ENCODE measurements at places on chromosomes 7 and 10.

- no peaks in the 10 kb centered on the region for H3K27me3 ChIP-seq
- H3K27ac ChIP-seq = no peak overlapping the region
- DNase-seq = no peak
- no peak overlapping the region for H3K4me3 ChIP-seq
- H3K4me1 ChIP-seq = peaks cover 11% of the 10 kb centered on the region
Measured at GRCh38 chr7:111238886-111239285, 148.0 kb downstream of the LRRN3 start.

- no peaks in the 10 kb centered on the region for H3K27me3 ChIP-seq
- no peak overlapping the region for H3K27ac ChIP-seq
- no peak for DNase-seq
- no peaks in the 10 kb centered on the region for H3K36me3 ChIP-seq
- no peak overlapping the region for H3K4me3 ChIP-seq
Measured at GRCh38 chr7:2652736-2653060, 20.9 kb downstream of the TTYH3 start.

DNA sequence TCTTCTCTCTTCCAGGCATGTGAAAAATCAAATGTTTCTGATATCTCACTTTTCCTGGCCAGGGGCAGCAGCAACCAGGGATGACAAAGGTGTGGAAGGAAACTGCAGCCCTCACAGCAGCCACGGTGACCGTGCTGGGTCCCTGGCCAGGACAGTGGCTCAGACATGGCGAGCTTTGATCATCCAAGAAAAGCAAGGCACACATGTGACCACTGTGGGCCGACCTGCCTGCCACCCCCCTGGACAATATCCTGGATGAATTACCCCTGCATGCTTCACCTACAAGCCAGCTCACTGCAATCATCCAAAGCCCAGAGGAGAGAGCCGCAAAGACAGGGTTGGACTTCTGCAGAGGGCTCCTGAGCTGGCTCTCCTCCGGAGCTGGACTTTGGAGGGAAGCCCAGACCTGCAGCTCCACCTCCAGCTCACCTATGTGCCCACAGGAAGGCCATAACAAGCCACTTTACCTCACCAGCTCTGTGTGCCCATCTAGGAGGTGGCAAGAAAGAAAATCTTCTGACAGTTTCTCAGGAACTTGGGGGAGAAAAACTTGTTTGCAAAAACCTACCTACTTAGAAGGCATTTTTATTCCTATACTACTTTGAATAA is 2.7 kb downstream of the CHST15 start:
- no peaks in the 10 kb centered on the region for H3K36me3 ChIP-seq
- peaks cover 75% of the 10 kb centered on the region for H3K27me3 ChIP-seq
- H3K27ac ChIP-seq = no peak overlapping the region
- no peak overlapping the region for H3K4me3 ChIP-seq

GRCh38 chr7:92002720-92003119 is 62.1 kb downstream of the AKAP9 start:
- H3K4me1 ChIP-seq = no peaks in the 10 kb centered on the region
- no peak overlapping the region for H3K27ac ChIP-seq
- H3K36me3 ChIP-seq = peaks cover 27% of the 10 kb centered on the region
- DNase-seq = no peak
- no peak overlapping the region for H3K4me3 ChIP-seq

DNA sequence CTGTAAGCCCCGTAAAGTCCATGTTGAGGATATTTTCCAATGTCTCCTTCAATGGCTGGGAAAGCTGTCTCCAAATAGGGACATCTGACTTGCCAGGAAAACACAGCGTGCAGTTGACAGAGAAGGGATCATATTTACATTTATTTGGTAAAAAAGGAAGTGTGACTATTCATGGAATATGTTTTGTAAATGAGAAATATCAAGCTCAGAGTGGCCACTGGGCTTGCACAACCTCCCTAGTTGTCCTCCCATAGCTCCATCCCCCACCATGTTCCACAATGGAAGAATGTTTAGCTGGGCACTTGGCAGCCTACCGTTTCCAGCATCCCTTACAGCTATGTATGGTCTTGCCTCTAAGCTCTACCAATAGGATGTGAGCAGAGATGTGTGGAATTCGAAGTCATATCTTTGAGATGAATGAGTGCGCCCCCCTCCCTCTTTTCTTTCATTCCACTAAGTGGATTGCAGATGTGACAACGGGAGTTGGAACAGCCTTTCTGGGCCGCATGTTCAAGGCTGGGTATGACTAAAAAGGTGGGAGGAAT is 306.6 kb upstream of the ZMIZ1 start:
- H3K36me3 ChIP-seq = no peaks in the 10 kb centered on the region
- H3K27me3 ChIP-seq = no peaks in the 10 kb centered on the region

- H3K27me3 ChIP-seq = no peaks in the 10 kb centered on the region
- DNase-seq = no peak
- H3K36me3 ChIP-seq = peaks cover 4% of the 10 kb centered on the region
- no peak overlapping the region for H3K27ac ChIP-seq
- H3K4me1 ChIP-seq = no peaks in the 10 kb centered on the region
Measured at GRCh38 chr7:158617737-158618128, 30.1 kb upstream of the PTPRN2 start.

- H3K27ac ChIP-seq = no peak overlapping the region
- no peak overlapping the region for H3K4me3 ChIP-seq
- peaks cover 29% of the 10 kb centered on the region for H3K4me1 ChIP-seq
- DNase-seq = no peak
- no peaks in the 10 kb centered on the region for H3K27me3 ChIP-seq
Measured at GRCh38 chr7:16661924-16662323, 15.9 kb downstream of the BZW2 start.

DNA sequence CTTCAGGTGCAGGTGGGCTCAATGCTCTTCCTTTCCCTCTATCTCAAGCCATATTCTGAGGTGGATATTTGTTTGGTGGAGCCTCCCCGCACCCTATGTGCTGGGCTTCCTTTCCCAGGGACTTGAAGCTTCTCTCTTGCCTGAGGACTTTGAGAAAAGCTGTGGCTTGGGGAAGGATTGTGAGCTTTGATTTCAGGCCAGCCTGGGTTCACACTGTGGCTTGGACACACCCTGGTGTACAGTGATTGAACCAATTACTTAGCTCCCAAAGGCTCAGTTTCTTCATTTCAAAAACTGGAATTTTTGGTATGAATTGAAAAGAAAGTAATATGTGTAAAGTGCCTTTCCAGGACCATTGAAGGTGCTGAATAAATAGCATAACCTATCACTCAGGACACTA is 224.5 kb upstream of the GLI3 start:
- H3K27me3 ChIP-seq = no peaks in the 10 kb centered on the region
- H3K4me1 ChIP-seq = peaks cover 5% of the 10 kb centered on the region

DNA sequence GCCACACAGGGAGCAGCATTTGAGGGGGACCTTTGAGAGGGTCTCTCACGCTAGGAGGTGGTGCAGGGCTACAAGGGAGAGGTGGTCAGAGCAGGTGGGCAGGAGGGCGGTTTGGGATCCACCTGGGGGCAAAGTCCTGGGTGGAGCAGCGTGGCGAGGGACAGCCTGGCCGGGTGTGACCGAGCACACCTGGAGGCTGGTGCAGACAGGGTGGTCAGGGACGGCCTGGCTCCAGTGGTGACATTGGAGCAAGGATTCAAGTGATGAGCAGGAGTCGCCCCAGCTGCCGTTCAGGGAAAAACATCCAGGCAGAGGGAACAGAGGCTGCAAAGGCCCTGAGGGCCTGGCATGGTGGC is 36.0 kb downstream of the CLIP2 start:
- H3K4me3 ChIP-seq = no peak overlapping the region
- H3K27me3 ChIP-seq = no peaks in the 10 kb centered on the region
- DNase-seq = no peak
- H3K4me1 ChIP-seq = no peaks in the 10 kb centered on the region

GRCh38 chr10:17756557-17757217 is 4.7 kb downstream of the TMEM236 start:
- H3K36me3 ChIP-seq = no peaks in the 10 kb centered on the region
- no peaks in the 10 kb centered on the region for H3K4me1 ChIP-seq
- no peaks in the 10 kb centered on the region for H3K27me3 ChIP-seq
- DNase-seq = no peak
- H3K4me3 ChIP-seq = no peak overlapping the region
- H3K27ac ChIP-seq = no peak overlapping the region

DNA sequence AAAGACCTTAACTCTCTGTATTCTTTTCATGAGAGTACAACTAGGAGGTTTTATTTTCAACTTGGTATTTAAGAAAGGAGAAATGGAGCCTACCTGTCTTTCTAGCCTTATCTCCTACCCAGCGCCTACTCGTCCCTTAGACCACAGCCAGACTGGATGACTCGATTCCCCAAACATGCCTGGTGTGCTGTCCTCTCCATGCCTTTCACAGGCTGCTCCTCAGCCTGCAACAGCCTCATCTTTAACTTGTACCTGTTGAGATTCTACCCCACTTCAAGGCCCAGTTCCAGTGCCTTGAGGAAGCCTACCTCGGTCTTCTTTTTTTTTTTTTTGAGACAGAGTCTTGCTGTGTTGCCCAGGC is 29.4 kb downstream of the CPA1 start:
- H3K27me3 ChIP-seq = no peaks in the 10 kb centered on the region
- no peaks in the 10 kb centered on the region for H3K4me1 ChIP-seq
- no peak for DNase-seq
- no peak overlapping the region for H3K27ac ChIP-seq

DNA sequence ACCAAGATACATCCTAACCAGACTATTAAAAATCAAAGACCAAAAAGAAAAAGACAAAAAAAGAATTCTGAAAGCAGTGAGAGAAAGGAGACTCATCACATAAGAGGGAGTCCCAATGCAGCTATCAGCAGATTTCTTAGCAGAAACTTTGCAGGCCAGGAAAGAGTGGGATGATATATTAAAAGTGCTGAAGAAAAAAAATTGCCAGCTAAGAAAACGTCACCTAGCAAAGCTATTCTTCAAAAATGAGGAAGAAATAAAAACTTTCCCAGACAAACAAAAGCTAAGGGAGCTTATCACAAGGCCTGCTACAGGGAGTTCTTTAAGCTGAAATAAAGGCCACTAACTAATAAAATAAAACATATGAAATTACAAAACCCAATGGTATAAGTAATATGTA is 40.5 kb upstream of the CDK6 start:
- no peaks in the 10 kb centered on the region for H3K27me3 ChIP-seq
- H3K27ac ChIP-seq = no peak overlapping the region
- no peak overlapping the region for H3K4me3 ChIP-seq
- DNase-seq = no peak

GRCh38 chr10:130810856-130811255 is 500.7 kb downstream of the TCERG1L start:
- H3K4me3 ChIP-seq = no peak overlapping the region
- peaks cover 4% of the 10 kb centered on the region for H3K4me1 ChIP-seq
- no peaks in the 10 kb centered on the region for H3K36me3 ChIP-seq
- no peak overlapping the region for H3K27ac ChIP-seq
- no peak for DNase-seq

- H3K4me3 ChIP-seq = no peak overlapping the region
- no peaks in the 10 kb centered on the region for H3K27me3 ChIP-seq
- no peak for DNase-seq
- H3K4me1 ChIP-seq = no peaks in the 10 kb centered on the region
Measured at GRCh38 chr7:68918621-68919020, 679.7 kb upstream of the AUTS2 start.
